Activated CD4-positive, alpha-beta memory T cell treated with anti-CD3 and anti-CD28 coated beads, Interleukin-2, amount 10 ng/mL, durations not matched to agents 7 days and 5 days (primary cell): ENCODE measurements at places on chromosomes 16 and 17. TPM values are rescaled to one million over a fixed set of nuclear protein-coding genes. Genes with fewer than 3 reads are reported as not detected.

DNA sequence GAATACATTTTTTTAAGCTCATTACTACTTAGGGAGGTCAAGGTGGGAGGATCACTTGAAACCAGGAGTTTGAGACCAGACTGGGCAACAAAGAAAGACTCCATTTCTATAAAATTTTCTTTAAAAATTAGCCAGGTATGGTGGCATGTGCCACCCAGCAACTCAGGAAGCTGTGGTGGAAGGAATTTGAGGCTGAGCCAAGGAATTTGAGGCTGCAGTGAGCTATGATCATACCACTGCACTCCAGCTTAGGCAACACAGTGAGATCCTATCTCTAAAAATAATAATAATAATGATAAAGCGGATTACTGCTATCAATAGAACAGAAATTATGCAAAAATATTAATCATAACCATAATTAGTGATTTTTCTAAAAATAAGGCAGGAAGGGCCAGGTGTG lies 170.3 kb downstream of the COPRS start:
- no peaks in the 10 kb centered on the region for H3K4me1 ChIP-seq
- no peak overlapping the region for H3K27ac ChIP-seq
- H3K27me3 ChIP-seq, result peaks cover 1% of the 10 kb centered on the region

Gene CHST5
- 0.10 TPM for total RNA-seq

GRCh38 chr17:77308861-77309726 lies 168.3 kb downstream of the SEC14L1 start:
- H3K4me3 ChIP-seq, result no peak overlapping the region
- H3K4me1 ChIP-seq, result no peaks in the 10 kb centered on the region
- DNase-seq, result no peak
- H3K36me3 ChIP-seq, result no peaks in the 10 kb centered on the region
- H3K27ac ChIP-seq, result no peak overlapping the region

DNA sequence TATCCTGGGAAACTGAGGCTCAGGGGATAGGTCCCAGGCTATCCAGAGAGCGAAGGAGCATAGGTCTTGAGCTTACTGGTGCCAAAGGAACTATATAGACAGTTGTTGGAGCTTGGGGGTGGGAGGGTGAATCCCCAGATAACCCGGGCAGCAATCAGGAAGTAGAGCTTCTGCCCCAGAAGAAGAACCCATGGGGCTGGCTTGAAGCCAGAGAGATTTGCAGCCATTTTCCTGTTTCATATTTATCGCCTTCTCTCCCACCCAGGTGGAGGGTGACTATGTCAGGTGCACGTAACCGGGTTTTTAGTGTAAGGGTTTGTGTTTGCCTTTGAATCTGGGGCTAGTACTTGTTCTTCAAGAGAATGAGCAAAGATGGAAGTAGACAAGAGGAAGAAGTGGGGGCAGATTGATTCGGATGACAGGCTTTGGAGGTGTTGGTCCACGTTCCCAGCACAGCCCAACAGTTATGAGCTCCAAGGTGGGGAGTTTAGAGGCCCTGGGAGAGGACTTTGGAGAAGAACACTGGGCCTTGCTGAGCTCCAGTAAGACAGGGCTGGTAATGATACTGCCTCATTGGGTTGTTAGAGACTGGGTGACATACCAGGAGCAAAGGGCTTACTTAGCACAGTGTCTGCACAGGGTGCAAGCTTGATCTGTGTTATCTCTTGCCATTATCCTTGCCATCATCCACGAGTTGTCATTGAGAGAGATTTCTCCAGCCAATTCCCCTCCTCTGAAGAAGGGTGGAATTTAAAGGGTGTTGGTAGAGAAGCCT lies 145.6 kb downstream of the CCDC182 start:
- H3K27me3 ChIP-seq, result no peaks in the 10 kb centered on the region
- H3K27ac ChIP-seq, result peak overlapping the region; percentile 96
- DNase-seq, result peak; percentile 26
- peaks cover 72% of the 10 kb centered on the region for H3K4me1 ChIP-seq
- peak overlapping the region; percentile 16 for H3K4me3 ChIP-seq

- H3K4me1 ChIP-seq, result no peaks in the 10 kb centered on the region
- H3K4me3 ChIP-seq, result no peak overlapping the region
- DNase-seq, result peak; percentile 1
- no peak overlapping the region for H3K27ac ChIP-seq
- no peaks in the 10 kb centered on the region for H3K36me3 ChIP-seq
- H3K27me3 ChIP-seq, result peaks cover 2% of the 10 kb centered on the region
These were observed 12.0 kb upstream of the SLC39A11 start for GRCh38 chr17:73104450-73104849.

- H3K4me3 ChIP-seq, result no peak overlapping the region
- peak; percentile 46 for DNase-seq
- H3K36me3 ChIP-seq, result peaks cover 2% of the 10 kb centered on the region
- no peak overlapping the region for H3K27ac ChIP-seq
These were observed 240.0 kb downstream of the C16orf95 start for GRCh38 chr16:87076950-87077749.

Gene SENP3
- 39.9 TPM for total RNA-seq

Gene CACNG3
- total RNA-seq, result not detected

Gene PDILT
- not detected for total RNA-seq

DNA sequence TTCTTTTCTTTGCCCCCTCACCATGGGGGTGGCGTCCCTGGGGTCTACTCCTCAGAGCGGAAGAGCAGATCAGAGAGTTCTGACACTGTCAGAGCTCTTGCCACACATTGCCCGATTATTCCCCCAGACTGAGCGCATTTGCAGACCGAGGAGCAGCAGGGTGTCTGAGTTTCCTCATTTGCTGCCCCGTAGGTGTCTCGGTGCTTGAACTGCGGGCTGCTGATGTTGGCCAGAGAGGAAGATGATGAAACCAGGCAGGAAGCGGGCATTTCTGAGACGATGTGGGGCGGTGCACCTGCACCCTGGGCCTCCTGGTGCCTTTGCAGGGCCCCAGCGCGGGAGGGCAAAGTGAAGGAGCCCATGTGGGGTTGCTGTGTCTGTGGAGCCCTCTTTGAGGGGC lies 55.2 kb downstream of the ARSG start:
- H3K4me1 ChIP-seq, result peaks cover 78% of the 10 kb centered on the region
- no peaks in the 10 kb centered on the region for H3K27me3 ChIP-seq
- H3K36me3 ChIP-seq, result peaks cover 17% of the 10 kb centered on the region
- peak overlapping the region; percentile 96 for H3K27ac ChIP-seq

Gene PCGF2
- 3.3 TPM for total RNA-seq

Gene MT1G
- total RNA-seq, result 2.9 TPM

Gene NTN3
- not detected for total RNA-seq

Gene USP10
- total RNA-seq, result 92.2 TPM

GRCh38 chr17:80630560-80631120 lies 86.0 kb downstream of the RPTOR start:
- H3K27me3 ChIP-seq, result no peaks in the 10 kb centered on the region
- DNase-seq, result no peak
- H3K4me3 ChIP-seq, result no peak overlapping the region
- H3K4me1 ChIP-seq, result no peaks in the 10 kb centered on the region

Gene ABCC11
- not detected for total RNA-seq

Gene TNK1
- 0.86 TPM for total RNA-seq

GRCh38 chr17:57600074-57600473 lies 145.0 kb downstream of the CCDC182 start:
- no peaks in the 10 kb centered on the region for H3K27me3 ChIP-seq
- peak overlapping the region; percentile 96 for H3K27ac ChIP-seq
- H3K4me1 ChIP-seq, result peaks cover 78% of the 10 kb centered on the region
- peak; percentile 77 for DNase-seq

DNA sequence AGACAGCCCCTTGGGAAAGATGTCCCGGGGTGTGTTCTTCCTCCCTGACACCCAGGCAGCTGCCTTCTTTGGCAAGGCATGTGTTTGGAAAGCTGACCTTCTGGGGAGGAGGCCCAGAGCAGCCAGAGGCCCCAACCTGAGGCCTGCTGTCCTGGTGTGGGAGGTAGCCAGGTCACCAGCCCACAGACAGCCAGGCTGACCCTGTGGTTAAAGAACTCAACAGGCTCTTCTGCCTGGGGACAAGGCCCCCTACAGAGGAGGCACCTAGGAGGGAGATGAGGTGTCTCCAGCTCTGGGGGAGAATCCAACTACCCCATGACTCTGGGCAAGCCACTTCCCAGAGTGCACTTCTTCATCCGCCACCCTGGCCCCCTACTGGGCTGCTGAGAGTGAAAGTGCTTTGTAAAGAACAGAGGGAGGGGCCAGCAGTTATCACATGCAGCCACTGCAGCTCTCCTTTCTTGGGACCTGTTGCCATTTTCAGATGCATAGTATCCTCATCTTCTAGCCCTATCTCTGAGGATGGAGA lies 13.1 kb upstream of the SREBF1 start:
- DNase-seq, result peak; percentile 84
- peaks cover 9% of the 10 kb centered on the region for H3K36me3 ChIP-seq
- peaks cover 79% of the 10 kb centered on the region for H3K4me1 ChIP-seq
- no peak overlapping the region for H3K4me3 ChIP-seq
- H3K27ac ChIP-seq, result peak overlapping the region; percentile 99
- no peaks in the 10 kb centered on the region for H3K27me3 ChIP-seq

GRCh38 chr16:56657555-56658326 lies at the start of gene MT1F:
MT1F (plus strand) TSS chr16:56657959; CDS start chr16:56658059, 100 bp downstream.
- peaks cover 20% of the 10 kb centered on the region for H3K4me1 ChIP-seq
- H3K27ac ChIP-seq, result peak within 1 kb of the TSS; percentile 59
- peaks cover 16% of the 10 kb centered on the region for H3K27me3 ChIP-seq
- H3K36me3 ChIP-seq, result no peaks in the 10 kb centered on the region
- peak within 1 kb of the TSS; percentile 95 for H3K4me3 ChIP-seq
- peak; percentile 79 for DNase-seq

DNA sequence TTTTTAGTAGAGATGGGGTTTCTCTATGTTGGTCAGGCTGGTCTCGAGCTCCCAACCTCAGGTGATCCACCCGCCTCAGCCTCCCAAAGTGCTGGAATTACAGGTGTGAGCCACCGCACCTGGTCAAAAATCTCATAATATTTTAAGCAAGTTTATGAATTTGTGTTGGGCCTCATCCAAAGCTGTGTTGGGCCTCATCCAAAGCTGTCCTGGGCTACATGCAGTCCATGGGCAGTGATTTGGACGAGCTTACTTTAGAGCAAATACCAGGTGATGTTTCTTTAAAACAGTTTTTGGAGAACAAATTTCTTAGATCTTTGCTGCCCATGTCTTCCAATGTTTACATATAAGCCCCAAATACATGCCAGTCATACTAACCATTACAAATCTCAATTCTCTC lies 84.4 kb upstream of the C17orf78 start:
- no peaks in the 10 kb centered on the region for H3K36me3 ChIP-seq
- H3K27me3 ChIP-seq, result no peaks in the 10 kb centered on the region
- no peaks in the 10 kb centered on the region for H3K4me1 ChIP-seq
- no peak for DNase-seq

DNA sequence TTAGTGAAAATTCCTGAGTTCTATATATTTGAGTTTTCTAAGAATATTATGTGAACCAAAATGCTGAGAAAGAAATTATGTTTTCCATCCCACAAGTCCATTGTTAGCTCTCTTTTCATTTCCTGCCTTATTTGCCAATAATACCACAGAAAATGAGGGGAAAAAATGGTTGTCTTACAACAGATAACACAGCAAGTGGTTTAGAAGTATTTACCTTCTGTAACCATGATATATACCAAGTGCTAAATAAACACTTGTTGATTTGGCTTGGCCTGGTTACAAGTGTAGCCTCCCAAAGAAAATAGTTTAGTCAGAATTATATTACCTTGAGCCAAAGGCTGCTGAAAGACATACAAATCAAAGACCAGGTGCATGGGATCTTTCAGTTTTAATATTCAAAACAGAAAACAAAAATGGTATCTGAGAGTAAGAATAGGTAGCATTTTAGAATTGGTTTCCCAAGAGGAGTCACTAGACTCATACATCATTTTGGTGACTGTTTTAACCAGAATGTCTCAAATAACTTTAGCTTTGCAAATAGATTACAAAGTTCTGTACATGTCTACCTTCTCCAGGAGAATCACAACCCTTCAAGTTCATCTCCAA lies 439.8 kb upstream of the DYNLRB2 start:
- no peak for DNase-seq
- no peak overlapping the region for H3K4me3 ChIP-seq
- no peaks in the 10 kb centered on the region for H3K36me3 ChIP-seq
- H3K4me1 ChIP-seq, result no peaks in the 10 kb centered on the region

DNA sequence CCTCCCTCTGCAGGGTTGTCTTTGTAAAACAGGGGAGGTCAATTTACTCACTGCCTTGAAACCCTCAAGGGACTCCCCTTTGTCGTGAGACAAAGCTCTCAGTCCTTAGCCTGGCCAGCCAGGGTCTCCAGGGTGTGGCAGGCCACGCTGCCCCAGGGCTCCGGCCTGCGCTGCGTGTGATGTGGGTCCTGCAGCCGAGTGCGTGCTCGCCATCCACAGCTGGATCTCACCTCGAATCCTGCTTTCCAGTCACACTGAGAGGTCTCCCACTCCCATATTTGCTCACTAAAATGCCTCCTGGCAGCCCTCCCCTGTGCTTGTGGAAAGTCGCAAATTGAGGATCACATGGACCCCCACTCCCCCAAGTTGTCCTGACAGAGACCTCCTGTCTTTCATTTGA lies 10.0 kb upstream of the CLEC18C start:
- peaks cover 6% of the 10 kb centered on the region for H3K36me3 ChIP-seq
- no peak for DNase-seq
- no peaks in the 10 kb centered on the region for H3K27me3 ChIP-seq
- no peak overlapping the region for H3K4me3 ChIP-seq

- H3K4me1 ChIP-seq, result peaks cover 64% of the 10 kb centered on the region
- no peaks in the 10 kb centered on the region for H3K27me3 ChIP-seq
- H3K27ac ChIP-seq, result no peak overlapping the region
- no peak overlapping the region for H3K4me3 ChIP-seq
These were observed 6.4 kb upstream of the VEZF1 start for GRCh38 chr17:57994436-57994835.
